ENCODE measurements at places on chromosomes 5 and 9.

GRCh38 chr5:59091965-59092364 lies 509.1 kb downstream of the RAB3C start:
- no peak for DNase-seq

DNA sequence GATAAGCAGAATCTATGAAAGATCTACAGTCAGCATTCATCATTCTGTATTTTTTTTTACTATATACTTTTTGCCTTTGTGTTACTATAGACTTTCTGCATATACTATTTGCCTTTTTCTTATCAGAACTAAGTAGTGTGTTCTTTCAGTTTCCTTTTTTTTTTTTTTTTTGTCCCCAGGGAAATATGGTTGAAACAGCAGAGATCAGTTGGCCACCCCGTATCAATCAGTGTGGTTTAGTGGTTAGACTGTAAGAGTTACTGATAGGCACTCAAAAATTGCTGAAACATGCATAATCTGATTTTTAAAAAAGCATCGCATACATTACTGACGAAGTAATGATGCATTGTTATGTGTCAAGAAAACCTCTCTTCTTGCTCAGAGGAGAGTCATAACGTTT lies 990.8 kb upstream of the EDIL3 start:
- no peak for DNase-seq

GRCh38 chr5:159884917-159885620 lies 31.2 kb upstream of the ADRA1B start:
- no peak for DNase-seq

- no peak for DNase-seq
These were observed 97.8 kb downstream of the CMYA5 start for GRCh38 chr5:79787448-79787847.

- DNase-seq, result no peak
These were observed 222.5 kb downstream of the NXNL2 start for GRCh38 chr9:88757406-88758010.

DNA sequence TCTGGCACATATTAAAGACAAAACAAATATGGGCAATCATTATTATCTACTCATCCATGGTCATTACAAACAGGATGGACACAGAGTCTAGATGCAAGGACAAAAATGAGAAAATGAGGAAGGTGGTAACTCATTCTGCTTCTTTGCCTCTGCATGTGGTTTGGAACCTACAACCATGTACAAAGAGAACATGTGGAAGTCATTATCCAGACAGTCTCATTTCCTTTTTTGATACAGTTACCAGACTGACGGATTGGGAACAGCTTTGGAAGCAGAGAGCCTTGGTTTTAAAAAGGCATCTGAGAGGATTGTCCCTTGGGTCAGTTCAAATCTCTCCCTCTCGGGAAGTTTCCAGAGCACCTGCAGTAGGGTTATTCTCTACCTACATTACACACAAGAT lies 433.4 kb upstream of the TNC start:
- no peak for DNase-seq

Measured in cortex of kidney (tissue), 1 donor.